Activated CD8-positive, alpha-beta memory T cell treated with anti-CD3 and anti-CD28 coated beads for 48 hours (primary cell): ENCODE measurements at places on chromosomes 7 and 10.

GRCh38 chr7:28411876-28412662 is at the start of gene CREB5:
Gene CREB5, plus strand, starts transcription at chr7:28412518. Its CDS starts 397 bp downstream, at chr7:28412915.
- no peak for DNase-seq

DNA sequence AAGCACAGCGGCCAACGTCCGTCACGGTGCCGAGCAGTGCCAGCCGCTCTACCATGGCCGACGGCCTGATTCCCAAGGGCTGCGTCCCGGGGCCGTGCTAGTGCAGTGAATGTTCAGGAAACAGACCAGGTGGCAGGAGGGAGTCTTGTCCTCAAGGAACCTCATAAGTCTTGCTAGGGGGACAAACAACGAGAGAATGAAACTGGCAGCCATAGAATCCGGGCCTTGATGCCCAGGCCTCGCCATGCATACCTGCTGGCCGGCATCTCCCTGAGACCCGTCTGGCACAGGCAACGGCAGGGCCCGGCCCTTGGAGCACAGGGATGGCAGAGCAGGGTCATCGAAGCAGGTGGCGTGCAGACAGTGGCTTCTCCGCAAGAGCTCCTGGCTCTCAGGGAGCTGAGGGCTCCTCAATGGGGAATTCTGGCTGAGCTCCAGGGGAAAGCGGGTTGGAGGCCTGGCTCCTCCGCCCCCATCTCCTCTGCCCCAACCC is 58.8 kb downstream of the DIP2C start:
- DNase-seq, result no peak

DNA sequence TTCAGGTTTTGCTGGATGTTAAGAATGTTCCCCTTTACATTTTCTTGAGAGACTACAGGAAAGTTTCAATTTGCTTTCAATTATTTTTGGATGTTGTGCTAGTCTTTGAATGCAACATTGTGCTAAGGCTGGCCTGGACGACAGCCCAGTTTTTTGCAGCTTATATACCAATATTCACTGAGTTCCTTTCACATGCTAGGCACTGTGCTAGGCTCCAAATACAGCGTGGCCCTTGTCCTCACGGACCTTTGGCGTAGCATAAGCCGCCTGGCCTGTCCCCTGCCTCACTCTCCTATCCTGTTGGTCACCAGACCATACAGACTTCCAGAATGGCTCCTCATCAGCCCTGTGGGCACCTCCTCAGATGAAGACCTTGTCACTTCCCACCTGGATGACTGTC is 19.5 kb upstream of the HSPA12A start:
- no peak for DNase-seq

DNA sequence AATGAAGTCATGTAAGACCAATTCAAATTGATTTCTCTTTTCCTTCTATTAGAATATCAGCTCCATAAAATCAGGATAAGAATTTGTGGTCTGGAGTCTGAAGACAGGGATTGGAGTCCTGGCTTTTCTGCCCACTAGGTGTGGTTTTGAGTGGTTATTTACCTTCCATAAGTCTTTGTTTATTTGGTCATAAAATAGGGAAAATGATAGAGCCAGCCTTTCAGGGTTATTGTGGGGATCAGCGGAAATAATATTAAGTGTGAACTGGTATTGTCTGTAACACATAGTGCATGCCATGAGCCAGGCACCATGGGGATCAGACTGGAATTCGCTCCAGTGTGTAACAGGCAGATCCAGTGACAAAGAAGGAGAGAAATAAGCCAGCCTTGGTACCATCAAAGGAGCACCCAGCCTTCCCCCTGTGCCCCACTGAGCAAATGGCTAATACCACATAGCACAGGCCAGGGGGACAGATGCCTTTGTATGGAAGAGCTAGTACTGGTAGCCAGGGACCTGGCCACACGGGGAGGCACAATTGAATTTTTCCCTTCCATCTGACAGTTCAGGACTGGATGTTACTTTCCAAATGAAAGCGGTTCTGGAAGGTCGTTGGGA is 509.7 kb upstream of the PODXL start:
- DNase-seq, result no peak

GRCh38 chr10:59072038-59072437 is 104.4 kb upstream of the PHYHIPL start:
- DNase-seq, result no peak

- no peak for DNase-seq
These were observed 96.0 kb downstream of the NRCAM start for GRCh38 chr7:108360058-108360800.

DNA sequence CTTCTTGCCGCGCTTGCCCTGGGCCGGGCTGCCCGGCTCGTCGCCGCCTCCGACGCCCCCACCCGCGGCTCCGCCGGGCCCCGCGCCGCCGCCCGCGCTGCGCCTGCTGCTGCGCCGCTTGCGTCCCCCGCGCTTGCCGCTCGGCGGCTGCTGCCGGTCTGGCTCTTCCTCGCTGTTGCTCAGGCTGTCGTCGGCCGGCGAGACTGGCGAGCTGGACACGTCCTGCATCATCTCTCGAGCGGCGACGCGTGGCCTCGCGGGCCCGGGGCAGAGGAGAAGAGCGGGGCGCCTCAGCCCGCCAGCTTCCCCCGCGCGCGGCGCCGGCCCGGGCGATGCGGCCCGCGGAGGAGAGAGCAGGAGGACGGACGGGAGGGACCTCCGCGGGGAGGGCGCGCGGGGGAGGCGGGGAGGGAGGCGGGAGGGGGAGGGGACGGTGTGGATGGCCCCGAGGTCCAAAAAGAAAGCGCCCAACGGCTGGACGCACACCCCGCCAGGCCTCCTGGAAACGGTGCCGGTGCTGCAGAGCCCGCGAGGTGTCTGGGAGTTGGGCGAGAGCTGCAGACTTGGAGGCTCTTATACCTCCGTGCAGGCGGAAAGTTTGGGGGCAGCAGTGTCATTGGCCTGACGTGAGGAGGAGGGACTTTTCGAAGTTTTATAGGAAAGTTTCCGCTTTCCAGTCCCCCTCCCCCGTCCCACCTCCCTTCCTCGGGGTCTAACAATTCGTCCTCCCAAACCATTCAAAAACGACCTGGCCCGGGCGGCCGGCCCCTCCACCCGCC is at the start of gene TWIST1:
Gene TWIST1, minus strand, starts transcription at position 546 of the 779 bp plus-strand sequence. Its CDS starts 315 bp downstream, at position 231.
- no peak for DNase-seq

- DNase-seq, result no peak
These were observed 95.1 kb upstream of the PALS2 start for GRCh38 chr7:24478137-24478655.

GRCh38 chr10:100554902-100555301 is 19.2 kb downstream of the HIF1AN start:
- DNase-seq, result no peak

- no peak for DNase-seq
These were observed 220.0 kb upstream of the LRRN3 start for GRCh38 chr7:110870926-110871325.

GRCh38 chr7:116957874-116958273 is 4.6 kb downstream of the ST7 start:
- DNase-seq, result no peak

GRCh38 chr7:78675511-78675910 is 778.0 kb downstream of the MAGI2 start:
- DNase-seq, result no peak

GRCh38 chr10:69434926-69435325 is 16.3 kb upstream of the TSPAN15 start:
- no peak for DNase-seq

DNA sequence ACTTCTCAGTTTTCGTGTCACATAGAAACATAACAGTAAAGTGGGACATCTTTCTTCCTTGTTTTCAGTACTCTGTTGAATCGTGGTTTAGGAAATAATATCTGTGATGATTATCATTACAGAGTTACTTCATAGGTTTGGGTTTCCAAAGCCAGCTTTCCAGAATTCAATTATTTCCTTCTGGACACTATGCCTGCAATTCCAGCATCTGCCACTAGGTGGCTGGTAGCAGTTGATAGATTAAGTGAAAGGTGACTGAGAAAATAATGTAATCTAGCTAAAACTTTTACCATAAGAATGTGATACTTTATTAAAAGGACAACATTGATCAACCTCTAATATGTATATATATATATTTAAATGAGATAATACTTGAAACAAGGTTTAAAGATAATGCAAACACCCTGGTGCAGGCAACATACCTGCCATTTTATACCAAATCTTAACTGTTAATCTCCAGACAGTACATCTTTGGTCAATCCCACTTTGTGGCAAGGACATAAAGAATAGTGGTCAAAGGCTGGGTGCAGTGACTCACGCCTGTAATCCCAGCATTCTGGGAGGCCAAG is 102.6 kb downstream of the SH3PXD2A start:
- DNase-seq, result no peak

DNA sequence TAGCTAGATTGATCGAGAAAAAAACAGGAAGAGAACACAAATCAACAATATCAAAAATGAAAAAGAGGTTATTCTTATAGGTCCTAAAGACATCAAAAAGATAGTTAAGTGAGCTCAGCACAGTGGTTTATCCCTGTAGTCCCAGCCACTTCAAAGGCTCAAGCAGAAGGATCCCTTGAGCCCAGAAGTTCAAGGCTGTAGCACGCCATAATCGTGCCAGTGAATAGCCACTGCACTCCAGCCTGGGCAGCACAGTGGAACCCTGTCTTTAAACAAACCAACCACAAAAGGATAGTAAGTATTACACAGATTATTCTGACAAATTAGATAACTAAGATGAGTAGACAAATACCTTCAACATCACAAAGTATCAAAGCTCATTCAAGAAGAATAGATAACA is 83.2 kb downstream of the HBP1 start:
- DNase-seq, result no peak

- no peak for DNase-seq
These were observed 52.4 kb downstream of the PLCE1 start for GRCh38 chr10:94046098-94046497.

GRCh38 chr10:69636626-69637605 is 6.9 kb downstream of the FAM241B start:
- DNase-seq, result no peak

GRCh38 chr7:157526913-157527634 is 190.3 kb downstream of the DNAJB6 start:
- DNase-seq, result no peak

- no peak for DNase-seq
These were observed 6.1 kb downstream of the CHST3 start for GRCh38 chr10:71970331-71970730.

GRCh38 chr10:16947069-16947468 is 129.8 kb upstream of the RSU1 start:
- no peak for DNase-seq
